ENCODE measurements at places on chromosomes 4 and X. TPM values are rescaled to one million over a fixed set of nuclear protein-coding genes. Genes with fewer than 3 reads are reported as not detected.

Gene STATH
- 68.2 TPM for total RNA-seq

Gene HTN3
- not detected for total RNA-seq

Gene PCDH18
- total RNA-seq = 95.8 TPM

Gene STAP1
- 0.21 TPM for total RNA-seq

Gene C1GALT1C1
- total RNA-seq = 28.1 TPM

Gene NLGN3
- total RNA-seq = 3.7 TPM

Gene ASMT
- not detected for total RNA-seq

Gene NAP1L3
- 9.1 TPM for total RNA-seq

Gene GLOD5
- not detected for total RNA-seq

Gene NHSL2
- total RNA-seq = 10.2 TPM

Gene CNKSR2
- total RNA-seq = 13.4 TPM

Gene GNRHR
- total RNA-seq = not detected

Gene EREG
- 0.72 TPM for total RNA-seq

Data from tongue (tissue), 3 donors.